ENCODE measurements at places on chromosomes 1 and 21.

- no peak for DNase-seq
Measured at GRCh38 chr1:147167365-147167764, 4.9 kb downstream of the PRKAB2 start.

DNA sequence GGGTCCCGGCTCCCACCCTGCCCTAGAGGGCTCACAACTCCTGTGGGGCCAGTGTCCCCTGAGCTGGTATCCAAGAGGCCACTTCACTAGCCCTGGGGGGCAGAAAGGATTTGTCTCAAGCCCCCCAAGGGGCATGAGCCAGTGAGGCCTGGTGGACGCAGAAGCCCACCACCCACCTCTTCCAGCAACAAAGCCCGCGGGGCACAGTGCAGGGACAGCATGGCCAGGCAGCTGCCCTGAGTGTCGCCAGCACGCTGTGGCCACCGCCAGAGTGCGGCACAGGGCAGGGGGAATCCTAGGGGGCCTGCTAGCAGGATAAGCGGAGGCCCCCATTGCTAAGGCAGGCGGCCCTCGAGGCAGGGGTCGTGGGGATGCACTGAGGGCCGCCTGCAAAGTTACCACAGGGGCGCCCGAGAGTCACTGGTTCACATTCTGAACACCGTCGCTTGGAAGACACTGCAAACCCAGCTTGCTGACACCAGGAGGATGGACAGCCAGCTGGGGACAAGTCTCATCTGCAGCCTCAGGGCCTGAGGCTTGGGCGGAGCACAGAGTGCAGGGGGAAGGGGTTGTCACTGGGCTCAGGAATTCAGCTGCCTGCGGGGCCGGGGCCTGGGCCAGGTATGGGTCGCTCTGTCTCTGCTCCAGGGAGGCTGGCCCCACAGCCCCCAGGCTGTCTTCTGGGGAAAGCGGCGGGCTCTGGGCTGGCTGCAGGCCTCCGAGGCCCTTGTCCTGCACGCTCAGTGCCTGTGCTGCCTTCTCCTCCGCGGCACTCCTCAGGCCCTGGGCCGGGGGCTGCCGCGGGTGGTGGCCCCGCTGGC, 26.8 kb downstream of the SLC19A1 start:
- DNase-seq: no peak

DNA sequence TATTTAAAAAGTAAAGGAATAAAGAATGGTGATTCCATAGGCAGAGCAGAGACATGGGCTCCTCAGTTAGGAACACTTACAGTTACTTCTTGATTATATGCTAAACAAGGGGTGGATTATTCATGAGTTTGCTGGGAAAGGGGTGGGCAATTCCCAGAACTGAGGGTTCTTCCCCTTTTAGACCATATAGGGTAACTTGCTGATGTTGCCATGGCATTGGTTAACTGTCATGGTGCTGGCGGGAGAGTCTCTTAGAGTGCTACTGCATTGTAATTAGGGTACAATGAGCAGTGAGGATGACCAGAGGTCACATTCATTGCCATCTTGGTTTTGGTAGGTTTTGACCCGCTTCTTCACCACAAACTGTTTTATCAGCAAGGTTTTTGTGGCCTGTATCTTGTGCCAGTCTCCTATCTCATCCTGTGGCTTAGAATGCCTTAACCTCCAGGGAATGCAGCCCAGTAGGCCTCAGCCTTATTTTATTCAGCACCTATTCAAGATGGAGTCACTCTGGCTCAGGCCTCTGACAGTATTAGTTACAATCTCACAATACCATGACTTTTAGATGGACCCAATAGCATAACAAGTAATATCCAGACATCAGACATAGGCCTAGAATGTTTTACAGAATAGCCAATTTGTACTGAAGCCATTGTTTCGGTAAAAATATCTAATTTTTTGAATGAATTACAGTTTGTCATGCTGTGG, 106.8 kb downstream of the ZBTB18 start:
- no peak for DNase-seq

GRCh38 chr1:180571832-180572636, 13.3 kb downstream of the OVAAL start:
- no peak for DNase-seq

- no peak for DNase-seq
Measured at GRCh38 chr1:167158111-167158812, 62.4 kb upstream of the POU2F1 start.

DNA sequence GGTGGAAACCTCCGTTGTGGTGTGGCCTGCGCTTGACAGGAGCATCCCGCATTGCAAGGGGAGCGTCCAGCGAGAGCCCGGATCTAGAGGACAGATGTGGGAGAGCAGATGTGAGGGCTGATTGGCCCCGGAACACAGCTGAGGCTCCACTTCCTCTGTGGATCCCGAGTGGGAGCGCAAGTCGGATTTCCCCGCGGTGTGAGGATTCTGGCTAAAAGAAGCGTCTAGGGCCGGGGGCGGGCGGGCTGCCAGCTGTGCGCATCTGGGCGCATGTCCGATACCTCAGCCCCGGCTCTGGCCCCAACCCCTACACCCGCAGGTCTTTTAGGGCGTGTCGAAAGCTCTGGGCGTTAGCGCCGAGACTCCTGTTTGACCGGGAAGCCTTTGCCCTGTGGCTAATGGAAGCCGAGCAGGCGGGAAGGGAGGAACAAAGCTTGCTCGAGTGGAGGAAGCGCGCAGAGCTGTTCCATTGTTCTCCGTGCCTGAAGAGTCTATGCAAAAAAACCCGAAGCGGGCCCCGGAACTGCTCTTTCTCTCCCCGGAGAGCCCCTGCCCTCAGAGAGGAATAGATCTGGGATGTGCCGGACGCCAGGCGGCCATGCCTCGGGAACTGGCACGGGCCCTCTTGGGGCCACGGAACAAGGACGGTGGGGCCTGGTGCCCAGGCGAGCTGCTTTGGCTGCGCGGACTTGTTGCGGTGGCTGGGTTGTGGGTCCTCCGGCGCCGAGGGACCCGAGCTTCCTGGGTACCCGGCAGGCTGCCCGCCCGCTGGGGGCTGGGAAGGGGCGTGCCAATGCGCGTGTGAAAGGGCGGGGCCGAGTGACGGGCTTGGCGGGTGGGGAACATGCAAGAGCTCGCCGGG, 111.1 kb downstream of the NAV1 start:
- DNase-seq: no peak

DNA sequence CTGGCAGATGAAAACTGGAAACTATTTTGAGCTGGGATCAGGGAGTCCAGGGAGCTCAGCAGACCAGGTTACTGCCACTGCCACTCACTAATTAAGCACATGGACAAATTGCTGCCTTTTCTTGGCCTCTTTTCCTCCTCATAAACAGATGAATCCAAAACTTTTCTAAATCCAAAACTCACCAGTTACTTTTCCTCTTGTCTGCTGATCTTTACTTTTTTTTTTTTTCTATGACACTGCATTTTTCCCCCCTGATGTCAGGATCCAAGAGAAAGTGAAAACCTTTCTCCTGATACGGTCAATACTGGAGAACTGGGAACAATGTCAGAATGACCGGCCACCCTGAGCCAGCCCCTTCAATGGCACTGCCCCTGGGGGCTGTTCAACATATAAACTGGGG, 405.8 kb downstream of the DUSP10 start:
- DNase-seq: no peak

GRCh38 chr1:151346082-151346768, 827 bp downstream of the RFX5 start:
- DNase-seq: no peak

- DNase-seq: no peak
Measured at GRCh38 chr1:172134087-172134731, 286.3 kb upstream of the C1orf105 start.

DNA sequence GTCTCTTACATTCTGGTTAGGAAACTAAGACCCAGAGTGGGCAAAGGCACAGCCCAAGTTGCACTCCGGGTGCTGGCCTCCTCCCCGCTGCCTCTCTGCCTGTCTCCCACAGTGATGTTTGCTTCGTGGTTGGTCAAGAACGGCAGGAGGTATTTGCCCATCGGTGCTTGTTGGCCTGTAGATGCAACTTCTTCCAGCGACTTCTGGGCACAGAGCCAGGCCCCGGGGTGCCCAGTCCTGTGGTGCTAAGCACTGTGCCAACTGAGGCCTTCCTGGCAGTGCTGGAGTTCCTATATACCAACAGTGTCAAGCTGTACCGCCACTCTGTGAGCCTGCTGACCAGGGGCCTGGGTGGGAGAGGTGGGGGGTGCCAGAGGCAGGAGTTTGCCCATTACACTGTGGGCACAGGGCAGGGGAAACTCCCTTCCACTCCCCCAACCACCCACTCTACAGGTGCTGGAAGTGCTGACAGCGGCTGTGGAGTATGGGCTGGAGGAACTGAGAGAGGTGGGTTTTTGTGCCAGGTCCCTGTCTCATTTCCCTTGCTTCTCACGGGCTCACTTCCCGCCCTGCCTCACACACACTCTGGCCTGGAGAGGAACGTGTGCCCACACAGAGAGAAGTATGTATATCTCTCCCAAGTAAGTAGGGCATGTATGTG, 1.9 kb downstream of the BTBD19 start:
- no peak for DNase-seq

GRCh38 chr1:14784790-14785773, 186.6 kb downstream of the KAZN start:
- no peak for DNase-seq

GRCh38 chr1:185207170-185207569, 50.2 kb downstream of the SWT1 start:
- no peak for DNase-seq
